ENCODE measurements at places on chromosomes 13 and 19. TPM values are rescaled to one million over a fixed set of nuclear protein-coding genes. Genes with fewer than 3 reads are reported as not detected.

- DNase-seq: no peak
Observed at GRCh38 chr19:6239401-6239844, 40.4 kb downstream of the MLLT1 start.

DNA sequence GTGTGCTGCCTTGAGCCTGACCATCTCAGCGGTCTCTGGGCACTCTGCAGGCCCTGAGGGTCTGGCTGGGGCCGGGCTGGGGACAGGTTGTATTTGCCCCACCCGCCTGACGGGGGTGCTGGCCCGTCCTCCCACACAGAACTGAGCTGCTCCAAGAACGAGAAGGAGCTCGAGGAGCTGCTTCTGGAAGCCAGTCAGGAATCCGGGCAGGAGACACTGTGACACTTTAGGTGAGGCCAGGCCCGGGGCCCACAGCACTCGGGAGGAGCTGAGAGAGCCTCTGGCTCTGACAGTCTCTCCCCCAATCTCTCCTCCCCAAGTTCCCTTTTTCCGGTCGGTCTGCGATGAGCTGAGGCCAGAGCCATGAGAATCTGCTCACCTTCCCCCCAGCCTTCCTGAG is 14.5 kb downstream of the NKPD1 start:
- DNase-seq: no peak

GRCh38 chr19:49988433-49988832 is 27.5 kb upstream of the SIGLEC11 start:
- DNase-seq: no peak

- DNase-seq: no peak
Observed at GRCh38 chr13:110394371-110394841, 87.3 kb downstream of the COL4A2 start.

GRCh38 chr13:61831026-61831425 is 415.4 kb upstream of the PCDH20 start:
- no peak for DNase-seq

DNA sequence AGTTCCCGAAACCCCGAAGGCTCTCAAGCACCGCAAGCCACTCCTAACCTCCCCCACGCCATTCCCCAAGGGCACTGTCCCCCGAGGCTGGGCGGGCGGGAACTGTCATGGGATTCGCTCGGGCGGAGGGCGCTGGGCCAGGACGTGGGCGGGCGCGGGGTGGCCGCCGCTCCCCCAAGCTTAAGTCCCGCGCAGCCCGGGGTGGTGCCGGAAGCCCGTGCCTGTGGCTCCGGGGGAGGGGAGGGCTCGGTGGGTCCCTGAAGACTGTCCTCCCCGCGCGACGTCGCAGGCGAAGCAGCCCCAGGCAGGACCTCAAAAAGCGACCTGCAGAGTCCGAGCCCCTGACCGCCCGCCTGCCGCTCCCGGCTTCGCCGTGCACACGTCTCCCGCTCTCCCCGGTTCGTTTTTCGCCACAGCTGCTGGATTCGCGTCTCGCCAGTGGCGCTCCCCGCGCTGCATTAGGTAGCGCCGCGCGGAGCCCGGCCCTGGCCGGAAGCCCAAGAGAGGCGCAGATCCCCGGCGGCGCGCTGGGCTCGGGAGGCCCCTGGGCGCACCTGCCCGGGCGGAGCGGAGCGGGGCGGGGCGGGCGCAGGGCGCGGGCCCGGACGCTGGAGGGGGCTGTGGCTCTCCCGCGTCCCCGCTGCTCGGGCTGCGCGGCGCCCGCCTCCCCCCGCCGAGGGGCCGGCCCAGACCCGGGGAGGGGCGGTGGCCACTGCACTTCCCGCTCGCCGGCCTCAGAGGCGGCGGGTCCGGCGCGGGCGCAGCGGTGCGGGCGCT is at the start of gene FARP1:
Gene FARP1 (plus strand): TSS at position 715 of the 777 bp plus-strand sequence. CDS start 70,149 bp downstream, outside the sequence.
- peak; percentile 87 for DNase-seq

DNA sequence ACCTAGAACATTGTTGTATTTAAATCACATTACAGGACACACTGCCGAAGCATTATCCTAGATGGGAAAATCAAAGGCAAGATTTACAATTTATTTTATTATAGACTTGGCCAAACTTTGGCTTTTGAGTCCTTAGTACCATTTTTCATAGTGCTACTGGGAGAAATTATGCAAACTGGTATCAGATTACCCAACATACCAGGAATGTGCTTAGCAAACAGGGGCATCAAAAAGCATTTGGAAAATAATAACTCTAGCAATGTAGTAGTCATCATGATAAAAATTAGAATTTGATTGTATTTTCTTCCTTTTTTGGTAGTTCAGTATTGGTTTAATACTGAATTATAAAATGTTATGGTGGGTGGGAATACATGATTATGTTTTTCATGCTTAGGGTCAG is 34.0 kb downstream of the GPC6 start:
- no peak for DNase-seq

DNA sequence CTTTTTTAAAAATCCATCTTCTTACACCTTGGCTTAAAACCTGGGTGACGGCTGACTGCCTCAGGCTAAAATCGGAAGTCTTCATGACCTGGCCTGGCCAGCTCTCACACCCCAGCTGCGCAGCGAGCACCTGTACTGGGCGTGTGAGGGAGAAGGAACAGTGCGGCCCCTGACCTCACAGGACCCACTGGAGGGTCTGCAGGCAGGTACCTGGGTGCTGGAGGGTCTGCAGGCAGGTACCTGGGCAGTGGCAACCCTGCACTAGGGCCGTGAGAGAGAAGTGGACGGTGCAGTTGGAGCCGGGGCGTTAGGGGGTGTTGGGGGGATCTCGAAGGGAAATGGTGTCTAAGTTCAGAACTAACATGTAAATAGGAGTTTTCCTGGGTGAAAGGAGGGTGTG is 144.3 kb downstream of the STK24 start:
- DNase-seq: no peak

DNA sequence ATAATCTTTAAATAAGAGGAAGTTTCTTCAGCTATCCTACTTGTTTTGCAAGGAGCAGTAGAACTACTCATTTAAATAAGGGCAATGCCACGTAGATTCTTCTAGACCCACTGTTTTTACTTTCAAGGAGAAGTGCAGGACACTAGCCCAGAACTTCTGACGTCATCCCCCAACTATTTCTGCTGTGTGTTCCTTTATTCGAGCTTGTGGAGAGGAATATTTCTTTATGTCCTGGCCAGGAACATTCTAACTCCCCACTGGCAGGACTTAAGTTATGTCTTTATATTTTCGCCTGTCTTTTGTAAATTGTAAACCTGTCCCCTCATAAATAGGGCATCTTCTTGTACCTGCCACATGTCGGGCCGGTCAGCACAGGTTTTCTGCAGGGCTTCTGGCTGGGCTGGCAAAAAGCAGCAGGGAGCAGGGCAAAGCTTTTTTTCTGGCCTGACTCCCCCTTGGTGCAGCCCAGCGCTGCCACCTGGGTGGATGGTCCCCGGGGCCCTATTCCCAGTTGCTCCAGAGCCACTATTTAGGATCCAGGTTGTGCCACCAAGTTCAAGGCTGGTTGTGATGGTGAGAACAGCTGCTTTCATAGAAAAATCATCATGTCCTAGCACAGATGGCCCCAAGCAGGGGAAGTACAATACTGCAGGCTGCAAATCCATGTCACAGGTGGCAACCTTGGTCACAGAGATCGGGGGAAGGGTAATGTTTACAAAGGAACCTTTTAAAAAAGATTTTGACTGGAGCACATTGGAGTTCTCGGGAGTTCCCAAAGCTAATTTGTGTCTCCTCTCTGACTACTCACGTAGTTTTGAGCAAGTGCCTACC is 1.8 kb downstream of the MBNL2 start:
- peak; percentile 46 for DNase-seq

DNA sequence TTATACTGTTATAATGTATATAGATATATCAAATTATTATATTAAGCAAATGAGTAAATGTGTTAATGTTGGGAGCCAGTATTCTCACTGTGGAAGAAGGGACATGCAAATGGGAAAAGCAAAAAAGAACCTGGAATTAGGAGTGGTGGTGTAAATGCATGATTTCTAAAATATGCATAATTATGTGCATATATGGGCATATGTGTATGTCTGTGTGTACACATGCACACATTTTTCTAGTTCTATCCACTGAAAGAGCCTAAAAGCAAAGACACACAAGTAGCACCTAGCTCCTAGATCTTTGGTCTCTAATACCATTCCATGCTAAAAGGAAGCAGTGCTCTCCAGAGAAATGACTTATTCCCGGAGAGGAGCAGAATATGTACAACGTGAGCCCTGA is 38.3 kb upstream of the CEACAM20 start:
- no peak for DNase-seq

DNA sequence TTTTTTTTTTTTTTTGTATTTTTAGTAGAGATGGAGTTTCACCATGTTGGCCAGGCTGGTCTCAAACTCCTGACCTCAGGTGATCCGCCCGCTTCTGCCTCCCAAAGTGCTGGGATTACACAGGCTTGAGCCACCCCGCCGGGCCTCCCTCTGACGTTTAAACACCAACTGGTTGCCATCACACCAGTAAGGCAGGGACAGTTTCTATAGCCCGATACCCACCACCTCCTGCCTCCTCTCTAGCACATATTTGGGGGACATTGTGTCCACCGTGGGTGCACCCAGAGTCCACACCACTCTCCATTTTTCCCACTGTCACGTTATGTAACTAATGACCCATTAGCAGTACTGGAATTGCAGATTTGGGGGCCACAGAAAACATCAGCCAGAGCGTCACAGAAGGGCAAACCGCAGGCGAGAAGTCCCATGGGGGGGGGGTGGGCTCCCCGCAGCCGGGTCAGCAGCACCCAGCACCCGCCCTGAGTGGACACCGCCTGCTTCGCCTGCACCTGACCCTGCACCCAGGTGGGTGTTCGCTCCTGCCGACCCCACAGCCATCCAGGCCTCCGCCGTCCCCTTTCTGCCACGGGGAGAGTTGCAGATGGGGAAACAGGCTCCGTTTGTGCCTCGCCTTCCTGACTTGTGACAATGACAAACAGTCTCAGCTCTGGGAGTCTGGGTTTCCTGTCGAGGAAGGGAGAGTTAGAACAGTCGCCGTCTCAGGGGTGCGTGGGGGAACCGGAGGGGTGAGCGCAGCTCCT is 3.6 kb downstream of the ONECUT3 start:
- DNase-seq: no peak

GRCh38 chr13:33218020-33218419 is 67.5 kb downstream of the STARD13 start:
- no peak for DNase-seq

DNA sequence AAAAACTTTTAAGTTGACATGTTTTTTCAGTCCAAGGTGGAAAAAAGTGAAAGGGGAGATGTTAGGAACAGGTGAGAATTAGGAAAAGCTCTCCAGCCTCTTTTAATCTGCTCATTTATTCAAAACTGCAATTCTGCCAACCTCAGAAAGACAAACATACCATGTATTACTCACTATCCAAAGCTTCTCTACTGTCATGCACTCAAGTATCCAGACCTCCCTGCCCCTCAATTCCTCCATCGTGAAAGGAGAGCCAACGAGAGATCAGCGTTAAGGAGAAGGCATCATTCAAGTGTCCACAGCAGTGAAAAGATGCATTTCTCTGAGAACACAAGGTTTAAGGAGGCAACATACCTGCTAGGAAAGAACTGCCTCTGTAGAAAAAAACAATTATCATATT is 24.5 kb downstream of the DIAPH3 start:
- no peak for DNase-seq

- no peak for DNase-seq
Observed at GRCh38 chr13:21075011-21075378, 13.6 kb upstream of the LATS2 start.

DNA sequence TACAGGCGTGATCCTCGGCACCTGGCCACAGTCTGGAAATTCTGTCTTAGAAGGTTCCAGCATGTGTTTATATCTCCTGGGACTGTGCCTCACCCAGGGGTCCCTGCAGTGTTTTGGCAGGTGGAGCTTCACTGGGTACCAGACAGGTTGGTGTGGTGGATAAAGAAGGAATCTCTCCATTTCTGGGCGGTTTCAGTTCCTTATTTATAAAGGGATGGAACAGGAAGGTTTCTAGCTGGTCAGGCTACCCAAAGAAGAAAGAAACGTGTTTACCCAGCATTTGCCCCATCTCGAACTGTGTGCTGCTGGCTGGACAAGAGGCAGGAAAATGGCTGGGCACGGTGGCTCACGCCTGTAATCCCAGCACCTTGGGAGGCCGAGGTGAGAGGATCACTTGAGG is 9.8 kb downstream of the PNPLA6 start:
- DNase-seq: no peak

DNA sequence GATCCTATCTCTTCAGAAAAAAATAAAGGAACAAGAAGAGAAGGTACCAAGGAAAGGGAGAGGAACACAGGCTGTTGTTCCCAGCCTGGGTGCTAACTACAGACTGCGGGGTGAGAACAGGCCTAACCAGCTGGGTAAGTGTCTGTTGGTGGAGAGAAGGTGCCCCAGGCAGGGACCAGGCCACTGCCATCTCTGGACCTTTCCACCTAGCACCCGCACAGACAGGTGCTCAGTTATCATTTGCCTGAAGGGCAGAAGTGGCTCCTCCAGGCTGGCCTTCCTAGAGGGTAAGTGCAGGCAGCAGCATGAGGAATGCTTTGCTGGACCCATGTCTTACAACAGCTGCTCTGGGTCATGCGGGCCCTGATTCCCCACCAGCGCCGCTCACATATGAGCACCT is 10.1 kb downstream of the DNMT1 start:
- DNase-seq: no peak

DNA sequence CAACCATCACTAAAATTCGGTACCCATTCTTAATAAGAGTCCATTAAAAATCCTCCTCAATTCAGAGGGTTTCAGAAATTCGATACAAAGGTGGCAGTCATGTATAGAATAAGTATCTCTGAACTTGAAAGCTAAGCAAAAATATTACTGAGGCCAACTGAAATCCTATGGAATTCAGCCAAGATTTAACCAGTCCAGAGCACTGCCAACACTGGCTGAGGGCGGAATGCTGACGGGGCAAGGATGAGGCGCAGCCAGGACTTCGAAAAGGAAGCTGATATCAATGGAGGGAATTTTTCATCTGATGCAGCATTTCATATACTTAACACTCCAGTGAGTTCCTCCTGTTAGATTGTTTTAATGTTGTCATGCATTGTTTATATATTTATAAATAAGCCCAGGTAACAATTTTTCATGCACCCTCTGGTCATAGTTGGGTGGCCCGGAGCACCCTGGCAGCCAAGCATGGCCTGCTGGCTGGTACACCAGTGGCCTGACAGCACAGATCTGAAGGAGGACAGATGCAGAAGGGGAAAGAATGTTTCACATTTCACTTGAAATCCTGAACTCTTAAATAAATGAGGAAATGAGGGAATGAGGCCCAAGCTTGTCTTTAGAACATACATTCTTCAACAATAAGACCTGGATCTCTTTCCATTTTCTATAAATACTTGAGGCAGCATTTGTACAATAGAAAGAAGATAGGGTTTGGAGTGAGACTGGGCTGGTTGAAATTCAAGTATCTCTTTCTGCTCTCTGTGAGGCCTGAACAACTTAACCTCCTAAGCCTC is 41.5 kb downstream of the WDFY2 start:
- DNase-seq: no peak

The RFPL4AL1 gene
- total RNA-seq: not detected

The STOML3 gene
- total RNA-seq: not detected

The RSPH6A gene
- total RNA-seq: not detected
